ENCODE measurements at places on chromosomes 2 and 18.

GRCh38 chr2:141058556-141058955 is 1072.3 kb downstream of the LRP1B start:
- DNase-seq: no peak

- no peak for DNase-seq
Measured at GRCh38 chr2:38808677-38809076, 30.7 kb downstream of the GEMIN6 start.

- DNase-seq: no peak
Measured at GRCh38 chr2:166841679-166842078, 46.6 kb upstream of the XIRP2 start.

DNA sequence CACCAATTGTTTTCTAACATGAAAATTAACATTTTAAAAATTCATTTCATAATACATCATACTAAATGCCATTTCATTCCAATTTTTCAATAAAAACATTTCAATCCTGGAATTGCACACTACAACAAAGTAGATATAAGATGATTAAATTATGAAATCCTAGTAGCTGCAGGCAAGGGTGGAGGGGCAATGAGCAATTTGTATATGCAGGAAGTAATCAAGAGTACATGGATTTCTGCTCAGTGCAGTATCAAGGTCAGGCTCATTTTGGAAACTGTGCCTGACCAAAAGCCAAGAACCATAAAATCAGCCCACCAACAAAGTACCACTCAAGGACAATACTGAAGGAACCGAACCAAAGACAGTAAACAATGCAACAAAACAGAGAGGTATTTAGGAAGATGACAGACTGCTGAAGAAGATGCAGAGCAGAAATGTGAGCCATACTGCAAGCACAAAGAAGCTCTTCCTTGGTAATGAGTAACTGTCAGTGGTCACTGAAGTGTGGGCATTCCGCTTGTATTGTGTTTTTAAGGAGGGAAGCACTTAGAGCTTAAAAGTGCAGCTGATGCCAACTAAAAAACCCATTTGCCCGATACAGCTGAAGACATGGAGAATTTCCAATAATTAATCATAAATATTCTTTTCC is 34.5 kb upstream of the DSEL start:
- DNase-seq: no peak

DNA sequence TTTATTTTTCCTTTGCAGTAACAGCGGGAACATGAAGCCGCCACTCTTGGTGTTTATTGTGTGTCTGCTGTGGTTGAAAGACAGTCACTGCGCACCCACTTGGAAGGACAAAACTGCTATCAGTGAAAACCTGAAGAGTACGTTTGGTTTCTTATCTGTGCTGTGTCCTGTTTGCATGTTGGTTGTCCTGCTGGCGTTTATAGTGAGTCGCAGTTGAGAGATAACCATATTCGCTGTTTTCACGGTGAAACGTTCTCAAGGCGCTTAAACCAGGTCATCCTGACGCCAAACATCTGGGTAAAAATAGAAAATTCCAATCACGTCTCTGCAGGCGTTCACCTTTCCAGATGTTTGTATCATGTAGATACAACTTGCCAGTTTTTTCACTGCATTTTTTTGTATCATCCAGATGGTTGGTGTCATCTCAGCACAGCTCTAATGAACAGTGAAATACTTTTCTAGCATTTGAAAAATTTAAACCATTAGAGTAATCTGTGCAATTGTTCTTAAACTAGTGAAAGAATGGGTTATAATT is 21.2 kb downstream of the CLUL1 start:
- no peak for DNase-seq

GRCh38 chr2:240204431-240205276 is 64.2 kb upstream of the OTOS start:
- no peak for DNase-seq

DNA sequence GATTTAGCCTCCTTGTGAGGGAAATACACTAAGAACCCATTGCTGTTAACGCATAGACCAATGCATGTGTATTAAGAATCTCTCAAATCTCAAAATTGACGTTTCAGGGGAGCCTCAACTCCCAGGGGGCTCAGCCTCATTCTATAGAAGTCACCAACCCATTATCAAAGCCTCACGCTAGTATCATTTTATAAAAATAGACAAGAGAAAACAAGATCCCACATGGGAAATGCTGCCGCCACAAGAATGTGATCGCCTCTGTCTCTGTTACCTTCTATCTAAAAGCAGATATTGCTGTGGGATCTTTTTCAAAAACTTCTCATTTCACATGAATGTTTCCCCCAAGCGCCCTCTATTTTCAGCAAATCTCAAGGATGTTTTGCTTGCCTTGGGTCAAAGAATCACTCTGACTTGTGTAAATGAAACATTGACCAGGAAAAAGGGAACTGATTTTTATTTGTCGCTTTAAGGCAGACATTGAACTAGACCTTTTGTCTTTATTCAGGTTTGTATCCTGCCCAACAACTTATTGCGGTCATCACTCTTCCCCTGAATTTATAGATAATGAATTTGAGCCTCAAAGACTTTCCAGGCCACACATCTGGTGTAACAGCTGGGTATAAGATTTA is 679.0 kb upstream of the ID2 start:
- DNase-seq: no peak
